A375 (cell line): ENCODE measurements at places on chromosomes 2 and 18. TPM values are rescaled to one million over a fixed set of nuclear protein-coding genes. Genes with fewer than 3 reads are reported as not detected.

KIF1A gene
- total RNA-seq, result 5.6 and 5.8 TPM in 2 replicates

CYP1B1 gene
- total RNA-seq, result 0.50 and 0.64 TPM in 2 replicates

DYNC1I2 gene
- 20.0 and 21.9 TPM in 2 replicates for total RNA-seq

SLC9A4 gene
- total RNA-seq, result not detected in 2 replicates

NEB gene
- total RNA-seq, result 0.40 and 1.1 TPM in 2 replicates

TTLL4 gene
- total RNA-seq, result 17.5 and 18.7 TPM in 2 replicates

FBXO15 gene
- 0.96 and 1.8 TPM in 2 replicates for total RNA-seq

CMPK2 gene
- 4.9 and 5.5 TPM in 2 replicates for total RNA-seq

IFIH1 gene
- 1.5 and 2.9 TPM in 2 replicates for total RNA-seq

UPP2 gene
- not detected in 2 replicates for total RNA-seq

TDRD15 gene
- total RNA-seq, result not detected in 2 replicates

MBOAT2 gene
- total RNA-seq, result 5.9 and 10.6 TPM in 2 replicates

C2orf74 gene
- total RNA-seq, result 23.5 and 30.6 TPM in 2 replicates

TNS1 gene
- total RNA-seq, result 0.50 and 1.7 TPM in 2 replicates

COPS7B gene
- 23.2 and 27.6 TPM in 2 replicates for total RNA-seq

ZNF804A gene
- 3.0 and 3.4 TPM in 2 replicates for total RNA-seq

PDE1A gene
- 0.11 TPM in 1 of 2 replicates, not detected in the other for total RNA-seq

GPBAR1 gene
- total RNA-seq, result 0.21 TPM in 1 of 2 replicates, not detected in the other

GFPT1 gene
- total RNA-seq, result 28.3 and 30.0 TPM in 2 replicates

CXCR4 gene
- not detected in 2 replicates for total RNA-seq

SERPINB4 gene
- not detected in 2 replicates for total RNA-seq

EDAR gene
- total RNA-seq, result not detected in 2 replicates

TWSG1 gene
- total RNA-seq, result 11.4 and 12.1 TPM in 2 replicates

GPC1 gene
- total RNA-seq, result 20.5 and 27.2 TPM in 2 replicates

UGT1A10 gene
- total RNA-seq, result not detected in 2 replicates

BOLL gene
- total RNA-seq, result not detected in 2 replicates

RASGRP3 gene
- total RNA-seq, result 0.45 and 3.2 TPM in 2 replicates

ANKRD30BL gene
- total RNA-seq, result not detected in 2 replicates

GTF2A1L gene
- total RNA-seq, result 0.08 TPM in 1 of 2 replicates, not detected in the other

PMAIP1 gene
- total RNA-seq, result 61.3 and 72.1 TPM in 2 replicates

ODC1 gene
- total RNA-seq, result 43.9 and 47.7 TPM in 2 replicates
